ENCODE measurements at places on chromosomes 3 and 15.

GRCh38 chr3:48896936-48897335 is 1.7 kb downstream of the SLC25A20 start:
- DNase-seq, result no peak

DNA sequence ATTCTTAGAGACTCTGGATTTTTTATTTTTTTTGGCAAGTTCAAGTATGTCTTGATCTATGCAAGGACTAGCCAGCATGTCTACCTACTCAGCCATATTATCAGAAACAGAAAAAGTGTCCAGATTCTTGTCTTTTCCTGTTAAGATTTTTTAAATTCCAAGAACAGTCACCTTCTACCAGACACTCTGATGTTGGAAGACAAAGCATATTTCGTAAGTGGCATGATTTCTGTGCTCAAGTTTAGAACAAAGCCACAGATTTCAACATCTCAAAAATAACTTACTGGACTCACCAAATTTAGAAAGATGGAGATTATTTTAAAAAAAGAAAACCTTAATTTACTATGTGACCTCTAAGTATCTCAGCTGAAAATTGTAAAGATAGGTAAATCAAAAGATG is 61.9 kb downstream of the GOLGA6L7 start:
- DNase-seq, result no peak

DNA sequence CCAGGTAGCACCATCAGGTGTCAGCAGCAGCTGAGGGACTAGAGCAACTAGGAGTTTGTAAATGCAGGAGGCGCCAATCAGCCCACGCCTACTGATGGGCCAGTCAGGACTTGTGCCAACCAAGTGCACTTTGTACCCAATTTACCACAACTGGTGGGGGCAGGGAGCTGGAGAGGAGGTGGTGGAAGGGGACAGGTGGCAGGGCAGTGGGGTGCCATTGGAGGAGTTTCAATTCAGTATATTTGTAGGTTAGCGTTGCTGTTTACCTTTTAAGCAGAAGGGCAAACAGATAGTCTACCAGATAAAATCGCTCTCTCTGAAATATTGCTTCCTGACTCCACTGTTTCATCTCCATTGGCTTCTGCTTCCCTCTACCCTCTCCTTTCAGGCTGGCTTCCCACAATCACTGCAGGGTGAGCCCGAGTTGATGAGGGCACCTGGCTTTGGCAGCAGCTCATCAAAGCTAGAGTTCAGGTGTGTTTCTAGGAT is 75.7 kb downstream of the TRIM69 start:
- DNase-seq, result no peak

GRCh38 chr3:66598168-66598567 is 97.3 kb upstream of the LRIG1 start:
- DNase-seq, result no peak

DNA sequence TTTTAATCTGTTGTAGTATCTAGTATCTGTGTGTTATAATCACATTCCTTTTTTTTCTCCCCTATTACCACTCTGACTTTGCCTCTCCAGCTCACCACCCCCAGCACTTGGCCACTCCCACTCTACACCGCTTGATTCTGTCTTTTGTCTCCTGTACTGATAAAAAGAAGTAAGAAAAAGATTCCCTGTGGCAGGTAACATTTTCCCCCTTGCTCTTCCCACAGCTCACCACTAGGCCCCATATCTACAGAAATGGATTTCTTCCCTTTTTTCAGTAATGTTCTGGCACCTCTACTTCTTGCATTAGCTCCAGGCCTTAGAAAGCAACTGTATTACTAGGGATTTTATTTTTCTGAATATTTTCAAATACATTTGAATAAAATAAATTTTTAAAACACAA is 25.6 kb downstream of the KCNH8 start:
- no peak for DNase-seq

Data from naive thymus-derived CD8-positive, alpha-beta T cell (primary cell).